Caudate nucleus (tissue), 63 donors: ENCODE measurements at places on chromosomes 6 and 20.

DNA sequence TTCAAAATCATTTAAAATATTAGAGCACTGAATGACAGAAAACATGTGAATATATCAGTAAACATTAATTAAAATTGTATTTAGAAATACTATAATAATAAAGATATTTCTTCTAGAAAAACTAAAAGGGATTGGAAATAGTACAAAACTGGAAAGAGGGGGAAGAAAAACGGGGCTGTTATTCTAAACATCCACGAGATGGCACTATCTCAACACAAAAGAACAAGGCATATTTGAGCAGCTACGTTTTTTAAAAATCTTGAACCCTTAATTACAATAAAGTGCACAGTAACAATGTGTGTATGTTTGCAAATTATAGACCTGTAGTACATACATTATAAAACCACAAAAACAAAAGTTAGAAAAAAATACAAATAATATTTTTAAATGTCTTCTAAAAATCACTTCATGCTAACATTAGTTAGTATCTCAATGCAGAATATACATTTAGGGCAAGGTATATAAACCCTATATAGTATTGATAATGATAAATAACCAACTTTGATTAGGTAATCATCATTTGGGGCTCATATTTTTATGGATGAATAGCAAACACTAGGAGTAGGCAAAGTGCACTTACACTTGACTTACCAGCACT lies 42.5 kb upstream of the PNISR start:
- no peak for DNase-seq

DNA sequence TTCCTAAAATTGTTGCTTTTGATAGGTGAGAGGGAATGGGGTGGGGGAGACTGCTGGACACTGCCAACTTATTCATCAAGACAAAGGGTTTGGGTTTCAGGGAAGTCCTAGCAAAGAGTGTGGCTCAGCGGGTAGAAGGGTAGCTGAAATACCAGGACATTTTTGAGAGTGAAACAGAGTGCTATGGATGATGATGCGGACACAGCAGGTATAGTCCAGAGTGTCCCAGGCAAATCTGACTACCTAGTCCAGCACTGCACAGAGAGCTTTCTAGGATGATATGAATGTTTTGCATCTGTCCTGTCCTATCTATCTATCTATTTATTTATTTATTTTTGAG lies 154.3 kb downstream of the BCAS1 start:
- no peak for DNase-seq

DNA sequence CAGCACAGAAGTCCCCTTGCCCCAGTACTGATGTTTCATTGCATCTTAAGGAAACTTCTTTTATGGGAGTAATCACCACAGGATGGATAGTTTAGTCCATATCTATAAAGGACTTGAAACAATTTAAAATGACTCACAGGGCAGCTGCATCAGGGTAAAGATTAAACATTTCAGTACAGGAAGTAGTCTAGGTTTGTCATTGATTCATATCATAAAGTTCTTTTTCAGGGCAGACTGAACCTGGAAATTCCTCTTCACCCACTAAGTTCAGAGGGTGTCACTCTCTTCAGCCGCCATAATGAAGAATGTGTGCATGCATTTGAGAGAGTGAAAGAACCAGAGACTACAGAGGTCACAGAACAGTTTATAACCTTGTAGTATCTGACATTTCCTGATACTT lies 296.3 kb upstream of the JAG1 start:
- DNase-seq, result no peak

GRCh38 chr20:62501801-62502495 lies 26.2 kb upstream of the GATA5 start:
- no peak for DNase-seq

GRCh38 chr6:125206389-125206788 lies 52.8 kb downstream of the TPD52L1 start:
- no peak for DNase-seq

- no peak for DNase-seq
Observed at GRCh38 chr6:16236631-16237199, 1.7 kb upstream of the GMPR start.

DNA sequence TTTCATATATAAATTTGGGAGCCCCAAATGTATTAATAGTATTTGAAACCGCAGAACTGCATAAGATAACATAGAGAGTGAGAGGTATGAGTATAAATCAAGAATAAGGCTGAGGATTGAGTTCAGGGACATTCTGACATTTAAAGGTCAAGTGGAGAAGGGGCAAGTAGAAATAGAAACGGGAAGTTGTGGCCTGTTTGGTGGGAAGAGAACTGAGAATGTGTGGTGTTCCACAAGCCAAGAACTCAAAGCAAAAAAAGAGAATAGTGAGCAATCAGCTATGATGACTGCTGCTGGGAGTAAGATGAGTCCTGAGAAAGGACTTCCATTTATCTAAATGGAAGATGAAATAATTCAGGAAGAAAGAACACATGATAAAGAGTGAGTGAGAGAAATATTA lies 418.4 kb downstream of the CD109 start:
- no peak for DNase-seq
